ENCODE measurements at places on chromosomes 2 and 18. TPM values are rescaled to one million over a fixed set of nuclear protein-coding genes. Genes with fewer than 3 reads are reported as not detected.

DNA sequence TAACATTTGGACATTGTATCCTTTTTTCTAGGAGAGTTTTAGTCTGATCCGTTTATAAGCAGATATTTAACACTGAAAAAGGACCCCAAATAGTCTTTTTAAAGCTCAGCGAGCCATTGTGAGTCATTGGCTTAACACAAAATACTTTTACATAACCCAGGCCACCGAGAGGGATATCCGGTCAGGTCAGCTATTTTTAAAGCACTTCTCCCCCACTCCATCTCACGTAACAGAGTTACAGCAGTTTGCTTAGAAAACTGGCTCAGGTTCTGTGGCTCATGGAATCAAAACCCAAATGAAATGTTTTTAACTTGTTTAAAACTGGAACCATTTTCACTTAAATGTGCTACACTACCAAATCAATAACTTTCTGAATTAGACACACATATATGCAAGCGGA, 23.9 kb downstream of the COL4A3 start:
- DNase-seq, result no peak

DNA sequence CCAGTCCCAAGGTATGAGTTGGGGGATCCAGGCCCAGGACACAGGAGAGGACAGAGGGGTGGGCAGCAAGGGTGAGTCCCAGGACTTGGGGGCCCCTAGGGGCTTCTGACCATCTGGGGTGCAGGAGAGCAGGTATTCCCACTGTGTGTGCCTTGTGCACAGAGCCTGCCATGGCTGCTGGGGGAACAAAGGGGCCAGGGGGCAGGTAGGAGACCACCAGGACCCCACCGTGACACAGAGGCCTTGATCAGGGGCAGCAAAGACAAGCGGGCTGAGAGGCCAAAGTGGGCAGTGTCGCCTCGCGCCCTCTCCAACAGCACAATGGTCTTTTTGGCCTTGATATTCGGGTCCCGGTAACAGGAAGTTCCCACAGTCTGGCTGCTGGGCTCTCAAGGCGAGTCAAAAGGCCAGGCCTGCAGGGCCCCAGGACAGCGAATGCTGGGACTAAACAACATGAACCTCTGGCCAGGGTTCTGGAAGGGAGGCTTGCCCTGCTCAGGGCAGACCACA, 12.3 kb upstream of the GPR17 start:
- no peak for DNase-seq

DNA sequence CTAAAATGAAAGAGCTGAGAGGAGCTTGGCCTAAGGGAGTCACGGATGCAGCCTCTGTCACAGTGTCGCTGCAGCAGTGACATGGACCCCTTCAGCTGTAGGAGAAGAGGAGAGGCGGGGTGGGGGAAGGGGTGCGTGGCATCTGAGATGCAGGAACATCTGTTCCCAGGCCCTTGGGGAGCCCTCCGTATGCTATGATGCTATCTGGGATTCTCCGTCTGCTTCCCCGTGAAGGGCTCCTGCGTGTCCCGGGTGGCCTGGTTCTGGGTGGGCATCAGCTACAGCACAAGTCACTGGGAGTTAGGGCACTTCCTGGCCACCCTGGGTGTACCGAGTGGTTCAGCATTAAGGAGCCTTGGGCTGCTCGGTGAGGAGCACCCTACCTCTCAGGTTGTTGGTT, 35.6 kb upstream of the B3GNT7 start:
- DNase-seq, result no peak

Gene SOCS6
- total RNA-seq, result 1.8 TPM

DNA sequence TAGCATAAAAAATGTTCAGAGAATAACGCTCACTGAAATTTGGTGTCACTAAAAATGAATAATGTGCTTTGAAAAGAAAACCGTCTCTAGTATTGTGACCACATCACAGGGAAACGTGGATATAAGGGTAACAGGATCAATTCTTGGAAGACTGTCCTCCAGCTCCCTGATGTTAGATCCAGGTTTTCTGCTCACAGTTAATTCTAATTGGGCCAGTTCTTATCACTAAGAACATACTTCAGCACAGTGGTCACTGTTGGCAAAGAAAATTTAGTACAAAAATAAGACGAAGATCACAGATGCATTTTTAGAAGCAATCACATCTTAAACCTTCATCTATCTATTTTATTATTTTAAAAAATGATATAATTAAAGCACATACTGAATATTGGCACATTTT, 57.0 kb upstream of the CD226 start:
- no peak for DNase-seq

Gene TTC32
- 43.5 TPM for total RNA-seq

Gene PTPN18
- 57.7 TPM for total RNA-seq

Gene UGT1A3
- not detected for total RNA-seq

Gene EFEMP1
- not detected for total RNA-seq

DNA sequence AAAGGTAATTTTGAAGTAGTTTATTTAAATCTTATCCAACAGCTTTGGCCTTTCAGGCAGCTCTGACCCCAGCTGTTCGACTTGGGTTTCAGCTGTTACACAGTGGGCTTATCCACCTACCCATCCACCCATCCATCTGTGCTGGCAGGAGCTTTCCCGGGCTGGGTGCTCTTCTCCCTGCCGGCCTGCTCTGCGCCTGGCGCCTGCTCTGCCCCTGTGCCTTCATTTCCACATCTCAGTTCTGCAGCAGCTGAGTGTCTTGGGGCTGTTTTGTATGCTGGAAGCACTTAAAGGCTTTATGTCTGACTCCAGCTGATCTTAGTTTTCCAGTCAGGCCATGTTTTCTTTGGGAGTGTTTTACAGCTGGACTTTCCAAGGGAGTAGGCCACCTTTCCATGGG, 24.2 kb downstream of the LDLRAD4 start:
- DNase-seq, result peak; percentile 6

Gene PLGLB2
- total RNA-seq, result 1.6 TPM

Gene PTMA
- total RNA-seq, result 1,416 TPM

GRCh38 chr2:79630972-79631557, 118.2 kb downstream of the CTNNA2 start:
- no peak for DNase-seq

Gene AQP12B
- total RNA-seq, result not detected

DNA sequence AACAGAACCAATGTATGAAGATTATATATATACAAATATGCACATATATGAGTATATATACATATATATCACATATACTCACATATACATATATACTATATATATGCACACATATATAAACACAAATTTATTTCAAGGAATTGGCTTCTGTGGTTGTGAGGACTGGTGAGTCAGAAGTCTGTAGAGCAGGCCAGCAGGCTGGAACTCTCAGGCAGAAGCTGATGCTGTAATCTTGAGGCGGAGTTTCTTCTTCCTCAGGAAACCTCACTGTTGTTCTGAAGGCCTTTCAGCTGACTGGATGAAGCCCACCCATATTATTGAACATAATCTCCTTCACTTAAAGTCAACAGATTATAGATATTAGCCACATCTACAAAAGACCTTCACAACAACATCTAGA, 143.9 kb upstream of the CREB1 start:
- DNase-seq, result no peak

GRCh38 chr2:69387770-69388481, 899 bp upstream of the GFPT1 start:
- DNase-seq, result no peak

DNA sequence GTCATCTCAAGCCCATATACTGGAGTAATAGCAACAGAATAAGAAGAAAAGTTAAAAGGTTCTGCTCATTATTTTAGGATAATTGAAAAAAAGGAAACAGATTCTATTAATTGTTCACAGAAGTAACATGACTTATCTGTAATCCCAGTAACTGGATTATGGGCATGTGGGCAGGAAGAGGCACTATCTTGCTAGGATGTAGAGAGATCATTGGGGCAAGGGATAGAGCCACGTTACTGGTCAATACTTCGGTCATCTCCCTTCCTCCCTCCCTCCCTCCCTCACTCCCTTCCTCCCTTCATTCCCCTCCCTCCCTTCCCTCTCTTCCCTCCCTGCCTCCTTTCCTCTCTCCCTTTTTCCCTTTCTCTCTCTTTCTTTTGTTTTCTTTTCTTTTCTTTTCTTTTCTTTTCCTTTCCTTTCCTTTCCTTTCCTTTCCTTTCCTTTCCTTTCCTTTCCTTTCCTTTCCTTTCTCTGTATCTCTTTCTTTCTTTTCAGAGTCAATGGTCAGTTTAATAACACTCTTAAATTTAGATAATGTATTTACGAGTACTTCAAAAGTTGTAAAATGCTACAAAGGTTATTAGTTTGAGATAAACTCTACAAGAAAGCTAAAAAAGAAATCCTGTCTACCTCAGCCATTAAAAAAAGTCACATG, 82.8 kb downstream of the FHOD3 start:
- no peak for DNase-seq

- no peak for DNase-seq
Measured at GRCh38 chr2:1162768-1163584, 212.3 kb downstream of the SNTG2 start.

Gene TMEM247
- total RNA-seq, result not detected

- no peak for DNase-seq
Measured at GRCh38 chr2:187138265-187138664, 289.3 kb upstream of the ZSWIM2 start.

DNA sequence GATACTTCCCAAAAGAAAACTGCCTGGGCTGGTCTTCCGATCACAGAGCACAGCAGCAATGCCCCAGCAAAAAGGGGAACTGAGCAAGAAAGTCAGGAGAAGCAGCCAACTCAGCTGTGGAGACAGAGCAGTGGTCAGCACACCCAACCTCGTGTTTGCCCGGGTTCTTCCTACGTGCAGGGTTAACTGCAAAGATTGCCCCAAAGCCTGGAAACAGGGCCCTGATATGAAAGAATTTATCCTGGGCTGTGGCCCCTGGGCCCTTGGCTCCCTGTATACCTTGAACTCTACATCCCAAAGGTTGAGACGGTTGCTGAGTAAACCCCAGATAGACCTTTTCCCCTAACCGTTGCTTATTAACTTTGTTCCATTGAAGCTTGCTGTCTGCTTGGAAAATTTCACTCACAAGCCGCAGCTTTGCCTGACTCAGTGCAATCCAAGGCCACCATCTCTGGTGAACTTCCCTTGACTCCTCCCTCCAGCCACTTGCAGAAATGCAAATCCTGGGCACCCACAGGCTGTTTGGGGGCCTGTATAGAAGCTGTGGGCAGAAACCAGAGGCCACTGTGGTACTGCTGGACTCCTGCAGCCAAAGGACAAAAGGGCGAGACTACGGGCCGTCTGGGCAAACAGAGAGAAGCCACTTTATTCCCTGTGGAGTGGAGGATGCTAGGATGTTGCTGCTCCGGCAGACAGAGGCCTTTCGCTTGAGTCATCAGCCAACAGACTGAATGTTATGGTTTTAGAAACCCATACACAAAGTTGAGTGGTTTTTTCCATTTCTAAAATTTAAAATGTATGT, 18.2 kb downstream of the NRP2 start:
- no peak for DNase-seq

- DNase-seq, result no peak
Measured at GRCh38 chr2:170576296-170576695, 138.8 kb upstream of the SP5 start.

DNA sequence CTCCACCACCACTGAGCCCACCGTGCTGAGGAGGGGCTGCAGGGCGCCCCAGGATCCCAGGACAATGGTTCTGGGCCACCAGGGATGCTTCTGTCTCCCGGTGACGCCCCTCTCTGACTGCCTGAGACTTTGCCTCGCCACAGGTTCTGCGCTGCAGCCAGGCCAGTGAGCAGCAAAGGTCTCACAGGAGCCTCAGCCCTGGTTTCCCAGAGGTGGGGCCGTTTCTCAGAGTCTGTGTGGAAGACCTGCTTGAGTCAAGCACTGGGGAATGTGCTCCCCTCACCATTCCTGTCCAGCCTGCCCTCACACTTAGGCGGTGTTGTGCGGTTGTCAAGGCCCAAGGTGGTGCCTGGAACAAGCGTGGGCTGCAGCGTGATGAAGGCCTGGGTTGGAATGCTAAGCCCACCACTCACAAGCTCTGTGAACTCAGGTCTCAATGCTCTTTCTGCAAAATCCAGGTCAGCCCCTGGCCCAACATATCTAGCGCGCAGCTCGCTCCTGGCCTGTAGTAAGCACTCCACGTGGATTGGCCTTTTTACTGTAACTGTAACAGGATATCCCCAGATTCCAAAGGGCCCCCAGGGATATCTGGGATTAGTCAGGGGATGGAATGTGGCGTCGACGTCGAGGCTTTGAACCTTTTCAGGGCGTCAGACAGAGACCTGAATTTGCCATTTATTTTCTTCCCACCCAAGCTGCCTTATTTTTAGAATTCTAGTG, 47.6 kb downstream of the PLB1 start:
- DNase-seq, result no peak

- DNase-seq, result no peak
Measured at GRCh38 chr2:69837533-69837932, 8.1 kb downstream of the GMCL1 start.

DNA sequence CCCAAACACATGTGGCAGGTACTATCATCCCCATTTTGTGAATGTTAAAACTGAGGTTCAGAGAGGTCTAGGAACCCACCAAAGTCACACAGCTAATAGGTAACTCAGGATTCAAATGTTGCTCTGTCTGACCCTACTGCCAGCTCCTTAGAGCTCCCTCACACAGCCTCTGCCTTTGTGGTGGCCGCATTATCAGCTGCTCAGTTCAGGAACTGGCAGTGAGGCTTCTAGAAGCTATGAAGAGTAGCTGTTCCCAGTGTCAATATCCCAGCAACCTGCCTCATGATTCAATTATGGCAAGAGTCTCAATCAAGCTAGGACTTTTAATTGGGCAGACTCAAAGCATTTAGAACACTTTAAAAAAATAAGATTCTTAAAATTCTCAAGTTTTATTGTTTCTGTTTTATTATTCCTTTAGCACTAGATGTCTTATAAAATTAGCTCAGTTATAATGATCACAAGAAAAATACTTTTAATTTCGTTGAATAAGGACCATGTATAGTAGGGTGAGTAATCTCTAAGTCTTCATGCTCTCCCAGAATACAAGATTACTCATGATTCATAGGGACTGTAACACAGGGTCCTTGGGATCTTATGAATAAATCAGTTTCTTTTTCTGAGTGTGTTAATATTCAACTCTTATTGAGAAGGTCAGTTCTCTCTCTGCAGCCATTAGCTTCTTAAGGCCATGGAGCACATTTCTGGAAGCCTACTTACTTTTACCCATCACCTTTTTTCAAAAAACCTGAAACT, 342.7 kb downstream of the RND3 start:
- no peak for DNase-seq

DNA sequence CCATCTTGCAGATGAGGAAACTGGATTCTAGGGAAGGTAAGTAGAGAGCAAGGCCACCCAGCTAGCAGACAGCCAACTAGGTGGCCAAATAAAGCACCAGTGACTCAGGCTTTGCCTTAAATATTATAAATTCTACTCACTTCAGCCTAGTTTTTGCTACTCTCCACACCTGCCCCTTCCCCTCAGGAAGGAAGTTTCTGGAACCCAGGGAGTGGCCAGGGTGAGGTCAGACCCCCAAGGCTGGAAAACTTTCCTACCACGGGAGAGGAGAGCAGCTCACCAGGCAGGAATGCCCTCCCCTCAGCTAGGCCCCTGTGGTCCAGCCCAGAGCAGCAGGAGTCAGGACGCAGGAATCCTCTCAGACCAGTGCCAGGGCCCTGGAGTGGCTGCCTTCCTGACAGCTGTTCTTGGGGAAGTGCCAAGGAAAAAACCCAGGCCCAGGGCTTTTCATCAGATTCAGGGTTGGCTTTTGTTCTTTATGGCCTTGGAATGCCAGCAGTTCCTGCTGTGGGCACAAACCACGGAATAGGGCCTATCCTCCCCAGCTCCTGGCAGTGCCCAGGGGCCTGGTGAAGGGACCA, 5.1 kb upstream of the PAX8 start:
- DNase-seq, result no peak

All from activated naive CD8-positive, alpha-beta T cell treated with anti-CD3 and anti-CD28 coated beads, Interleukin-2, amount 10 ng/mL, durations not matched to agents 7 days and 5 days (primary cell).